ACHN (cell line): ENCODE measurements at places on chromosomes 3 and 15.

DNA sequence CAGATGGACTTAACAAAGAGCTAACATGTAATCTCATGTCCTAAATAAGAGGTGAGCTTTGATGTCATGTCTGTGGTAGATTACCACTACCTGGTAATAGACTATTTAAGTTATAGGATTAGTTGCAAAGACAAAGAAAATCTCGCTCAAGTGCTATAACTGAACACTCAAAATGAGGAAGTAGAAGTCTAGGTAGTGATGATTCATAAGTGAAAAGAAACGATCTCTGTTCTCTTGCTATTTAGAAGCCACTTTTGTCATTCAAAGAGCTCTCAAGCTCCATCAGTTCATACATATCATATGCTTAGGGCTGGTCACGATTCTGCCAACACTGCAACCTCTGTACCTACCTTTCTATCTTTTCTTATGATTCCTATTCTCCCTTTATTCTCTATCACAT, 110.9 kb downstream of the EDEM1 start:
- no peak for DNase-seq

- DNase-seq: no peak
Measured at GRCh38 chr3:60313231-60313798, 937.9 kb downstream of the FHIT start.

DNA sequence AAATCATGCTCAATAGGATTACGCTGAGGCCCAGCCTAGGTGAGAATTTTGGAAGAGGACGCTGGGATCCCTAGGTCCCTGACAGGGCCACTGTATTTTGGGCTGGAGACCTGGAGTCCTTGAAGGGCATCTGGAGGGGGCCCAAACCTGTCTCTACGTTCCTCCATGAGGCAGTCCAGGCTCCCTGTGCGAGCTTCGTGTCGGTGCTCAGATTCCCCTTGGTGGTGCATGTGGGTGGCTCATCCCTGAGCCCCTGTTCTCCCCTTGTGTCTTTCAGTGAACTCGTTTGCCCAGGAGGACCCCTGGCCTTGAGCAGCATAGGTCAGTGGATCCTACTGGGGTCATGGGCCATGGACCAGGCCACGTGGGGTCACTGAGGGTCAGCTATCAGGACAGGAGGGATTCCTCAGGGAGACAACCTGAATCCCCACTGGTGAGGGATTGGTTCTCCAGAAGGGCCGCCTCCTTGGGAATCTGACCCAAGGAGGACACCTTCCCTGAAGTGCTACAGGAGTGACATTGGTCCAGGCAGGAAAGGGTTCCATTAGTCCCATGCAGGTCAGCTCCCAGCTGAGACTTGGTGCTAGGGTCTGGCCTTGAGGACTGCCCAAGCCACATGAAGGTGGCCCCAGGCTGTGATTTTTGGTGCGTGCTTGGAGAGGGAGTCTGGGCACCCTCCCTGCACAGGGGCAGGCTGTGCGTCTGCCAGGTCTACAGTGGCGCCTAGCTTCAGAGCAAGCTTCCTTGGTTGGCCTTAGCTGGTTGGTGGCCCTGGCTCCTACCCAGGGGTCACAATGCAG, 229.8 kb downstream of the SNRPN start:
- no peak for DNase-seq

DNA sequence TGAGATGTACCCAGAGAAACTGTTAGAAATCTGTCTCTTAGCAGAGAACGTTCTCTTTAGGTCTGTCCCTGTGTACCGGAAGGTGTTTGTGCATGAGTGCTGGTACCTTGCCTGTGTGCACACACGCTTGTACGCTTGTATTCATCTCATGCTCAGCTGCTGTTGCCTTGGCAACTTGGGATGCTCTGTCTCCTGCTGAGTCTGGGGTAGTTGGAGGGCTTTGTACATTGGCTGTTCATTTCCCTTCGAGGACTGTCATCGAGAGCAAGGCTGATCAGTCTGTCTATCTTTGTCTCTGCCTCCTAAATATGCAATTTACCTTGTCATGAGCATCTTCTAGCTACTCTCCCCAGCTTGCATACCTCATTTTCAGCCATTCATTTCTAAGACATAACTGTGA, 147.2 kb downstream of the SLCO3A1 start:
- DNase-seq: no peak

GRCh38 chr3:29345516-29346300, 64.8 kb downstream of the RBMS3 start:
- no peak for DNase-seq

DNA sequence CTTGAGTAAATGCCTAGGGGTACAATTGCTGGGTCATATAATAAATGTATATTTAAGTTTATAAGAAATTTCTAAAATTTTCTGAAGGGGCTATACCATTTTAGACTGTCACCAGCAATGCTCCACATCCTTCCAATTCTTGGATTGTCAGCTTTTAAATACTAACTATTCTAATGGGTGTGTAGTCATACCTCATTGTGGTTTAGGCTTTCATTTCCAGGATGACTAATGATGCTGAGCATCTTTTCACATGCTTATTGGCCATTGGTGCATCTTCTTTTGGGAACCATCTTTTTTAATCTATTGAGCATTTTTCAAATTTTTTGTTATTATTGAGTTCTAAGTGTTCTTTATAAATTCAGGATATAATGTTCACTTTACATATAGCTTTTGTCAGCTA, 52.5 kb upstream of the CORO2B start:
- DNase-seq: peak; percentile 27
